ENCODE measurements at places on chromosomes 12 and 14.

DNA sequence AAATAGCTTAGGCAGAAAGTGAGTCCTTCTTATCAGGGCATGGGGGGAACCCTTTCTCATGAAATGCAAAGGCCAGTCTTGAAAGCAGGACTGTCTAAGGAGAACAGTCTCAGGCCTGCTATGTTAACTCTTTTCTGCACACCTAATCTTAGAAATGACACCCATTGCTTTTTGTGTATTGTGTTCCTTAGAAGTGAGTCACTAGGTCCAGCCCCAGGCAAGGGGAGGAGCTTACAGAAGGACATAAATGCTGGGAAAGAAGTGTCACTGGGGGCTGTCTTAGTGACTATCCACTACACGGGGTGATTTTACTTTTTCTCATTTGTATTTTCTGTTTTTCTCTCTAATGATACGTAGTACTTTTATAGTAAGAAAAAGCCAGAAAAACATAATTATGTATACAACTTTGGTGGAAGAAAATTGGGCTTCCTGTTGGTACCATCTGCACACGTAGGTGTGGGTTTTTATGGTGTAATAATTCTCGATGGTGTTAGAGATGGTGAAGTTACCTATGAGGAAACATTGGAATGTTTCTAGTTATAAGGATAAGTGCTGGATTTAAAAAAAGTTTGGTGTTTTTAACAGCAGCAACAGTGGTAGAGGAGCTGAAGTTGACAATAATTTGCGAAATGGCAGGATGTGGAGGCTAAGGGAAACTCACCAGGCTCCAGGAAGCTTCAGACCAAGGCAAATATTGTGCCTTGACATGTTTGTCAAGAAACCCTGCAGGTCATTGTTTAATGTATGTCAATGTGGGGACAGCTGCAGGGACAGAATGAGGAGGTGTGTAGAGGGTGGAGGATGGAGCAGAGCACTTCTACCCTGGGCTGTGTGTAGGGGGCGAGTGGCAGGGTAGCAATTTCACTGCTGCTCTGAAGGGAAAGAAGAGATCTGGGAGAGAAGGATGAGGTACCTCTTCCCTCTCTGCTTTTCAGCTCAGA, 214.9 kb downstream of the KTN1 start:
- DNase-seq, result no peak

GRCh38 chr12:41367726-41368405, 179.7 kb downstream of the PDZRN4 start:
- DNase-seq, result no peak

- peak; percentile 29 for DNase-seq
Observed at GRCh38 chr12:52082988-52083637, 3.6 kb downstream of the SMIM41 start.

DNA sequence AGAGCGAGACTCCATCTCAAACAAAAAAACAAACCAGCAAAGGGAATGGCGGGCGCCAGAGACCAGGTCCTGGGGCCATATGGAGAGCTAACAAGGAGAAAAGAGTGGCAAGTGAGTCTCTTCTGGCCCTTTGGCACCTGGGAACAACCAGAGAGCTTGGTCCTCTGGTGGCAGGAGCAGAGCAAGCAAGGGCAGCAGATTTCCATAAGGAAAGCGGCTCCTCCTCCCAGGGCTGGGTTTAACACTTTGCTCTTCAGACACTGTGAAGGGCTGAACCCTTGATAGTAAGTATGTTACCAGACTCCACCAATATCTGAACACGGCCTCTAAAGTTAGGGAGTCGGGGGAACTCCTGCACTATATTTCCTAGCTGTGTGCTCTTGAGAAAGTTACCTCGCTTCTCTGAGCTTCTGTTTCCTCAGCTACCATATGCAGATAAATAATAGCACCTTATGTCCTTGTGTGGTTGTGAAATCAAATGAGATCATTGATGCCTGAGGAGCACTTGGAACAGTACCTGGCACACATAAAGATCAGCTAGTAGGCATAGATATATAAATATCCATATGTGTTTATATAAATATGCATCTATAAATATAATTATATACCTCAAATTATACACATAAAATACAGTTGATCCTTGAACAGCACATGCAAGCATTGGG, 33.4 kb upstream of the PLEKHG6 start:
- DNase-seq, result no peak

GRCh38 chr12:105227879-105228278, 8.1 kb downstream of the APPL2 start:
- DNase-seq, result no peak

- no peak for DNase-seq
Observed at GRCh38 chr12:89156862-89157262, 195.4 kb downstream of the DUSP6 start.

GRCh38 chr12:24505366-24506015, 443.4 kb downstream of the BCAT1 start:
- DNase-seq, result no peak

- no peak for DNase-seq
Observed at GRCh38 chr14:100660498-100660881, 66.2 kb upstream of the DLK1 start.

DNA sequence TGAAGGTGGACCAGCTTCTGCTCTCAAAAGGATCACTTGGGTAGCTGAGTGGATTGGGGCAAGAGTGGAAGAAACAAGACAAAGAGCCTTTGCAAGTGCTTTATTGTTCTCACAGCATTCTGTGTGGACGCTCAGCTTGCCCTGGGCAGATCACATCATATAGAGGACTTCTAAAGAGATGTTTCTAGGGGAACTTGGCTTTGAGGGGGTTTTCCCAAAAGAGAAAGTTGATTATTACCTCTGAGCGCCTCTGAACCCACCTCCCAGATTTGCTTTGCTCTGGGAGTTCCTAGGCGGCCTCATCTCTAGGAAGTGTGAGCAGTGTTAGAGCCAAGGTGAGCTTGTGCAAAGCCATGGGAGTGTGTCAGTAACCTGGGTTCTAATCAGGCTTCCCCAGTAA, 81.7 kb downstream of the RIN3 start:
- DNase-seq, result no peak

- no peak for DNase-seq
Observed at GRCh38 chr12:122961531-122962329, 4.5 kb downstream of the ABCB9 start.

DNA sequence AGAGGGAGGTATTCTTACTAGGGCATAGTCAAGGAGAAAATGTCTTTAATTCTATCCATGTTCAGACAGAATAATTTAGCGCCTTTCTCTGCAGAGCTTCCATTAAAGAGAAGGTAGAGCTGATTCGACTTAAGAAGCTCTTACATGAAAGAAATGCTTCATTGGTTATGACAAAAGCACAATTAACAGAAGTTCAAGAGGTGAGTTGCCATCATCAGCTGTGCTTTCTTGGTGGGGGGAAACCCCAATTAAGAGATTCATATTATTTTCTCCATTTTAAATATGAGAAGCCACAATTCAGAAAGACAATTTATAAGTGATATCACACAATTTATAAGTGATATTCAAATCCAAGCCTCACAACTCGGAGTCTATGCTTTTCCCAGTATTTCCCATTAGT, 27.8 kb downstream of the RPGRIP1 start:
- no peak for DNase-seq

DNA sequence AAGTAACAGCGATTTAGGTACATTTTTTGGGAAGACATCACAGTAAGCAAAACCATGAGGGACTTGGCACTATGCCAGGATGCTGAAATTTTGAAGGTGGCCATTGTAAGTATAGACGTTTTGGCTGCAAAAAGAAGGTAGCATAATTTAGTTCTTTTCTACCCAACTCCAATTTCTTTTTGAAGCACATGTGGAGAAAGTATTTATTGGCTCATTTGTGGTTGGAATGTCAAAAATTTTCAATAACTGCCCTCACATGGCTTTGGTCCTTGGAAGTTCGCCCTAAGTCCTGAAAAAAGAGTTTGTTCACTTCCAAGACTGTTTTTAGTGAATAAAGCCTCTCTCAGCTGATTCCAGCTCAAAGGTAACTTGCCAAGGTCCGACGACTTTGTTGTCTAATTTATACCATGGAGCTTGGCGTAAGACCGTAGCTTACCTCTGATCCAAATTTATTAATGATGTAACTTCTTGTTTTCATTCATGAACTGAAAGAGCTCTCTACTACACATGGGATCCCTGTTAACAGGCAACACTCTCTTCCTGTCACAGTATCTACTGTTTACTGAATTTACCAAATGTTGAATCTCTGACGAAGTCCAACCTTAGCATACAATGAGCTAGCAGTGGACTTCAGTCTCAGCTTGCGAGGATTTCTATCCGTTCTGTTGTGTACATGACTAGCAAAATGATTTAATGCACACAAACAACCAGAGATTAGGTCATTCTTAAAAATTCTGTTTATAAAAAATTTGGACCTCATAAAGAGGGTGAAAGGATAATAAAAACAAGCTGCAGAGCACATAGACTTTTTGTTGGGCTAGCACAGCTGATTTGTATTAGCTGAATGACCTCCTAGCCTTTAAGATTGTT, 49.0 kb downstream of the MSRB3 start:
- DNase-seq, result no peak

DNA sequence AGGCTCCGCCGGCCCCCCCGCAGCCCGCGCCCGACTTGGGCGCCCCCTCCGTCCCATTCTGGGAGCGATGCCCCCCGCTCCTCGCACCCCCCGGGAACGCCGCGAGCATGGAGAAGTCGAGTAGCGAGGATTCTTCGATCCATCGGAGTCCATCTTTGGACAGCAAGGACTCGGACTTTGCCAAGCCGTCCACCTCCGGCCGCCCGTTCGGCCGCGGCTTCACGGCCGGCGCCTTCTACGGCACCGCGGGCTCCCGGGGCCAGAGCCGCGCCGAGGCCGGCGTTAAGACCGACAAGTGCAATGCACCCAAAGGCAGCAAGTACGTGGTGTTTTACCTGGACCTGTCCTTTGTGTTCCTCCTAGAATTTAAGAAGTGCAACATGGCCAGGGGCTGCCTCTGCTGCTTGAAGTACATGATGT, 123.6 kb downstream of the TSPAN9 start:
- no peak for DNase-seq

DNA sequence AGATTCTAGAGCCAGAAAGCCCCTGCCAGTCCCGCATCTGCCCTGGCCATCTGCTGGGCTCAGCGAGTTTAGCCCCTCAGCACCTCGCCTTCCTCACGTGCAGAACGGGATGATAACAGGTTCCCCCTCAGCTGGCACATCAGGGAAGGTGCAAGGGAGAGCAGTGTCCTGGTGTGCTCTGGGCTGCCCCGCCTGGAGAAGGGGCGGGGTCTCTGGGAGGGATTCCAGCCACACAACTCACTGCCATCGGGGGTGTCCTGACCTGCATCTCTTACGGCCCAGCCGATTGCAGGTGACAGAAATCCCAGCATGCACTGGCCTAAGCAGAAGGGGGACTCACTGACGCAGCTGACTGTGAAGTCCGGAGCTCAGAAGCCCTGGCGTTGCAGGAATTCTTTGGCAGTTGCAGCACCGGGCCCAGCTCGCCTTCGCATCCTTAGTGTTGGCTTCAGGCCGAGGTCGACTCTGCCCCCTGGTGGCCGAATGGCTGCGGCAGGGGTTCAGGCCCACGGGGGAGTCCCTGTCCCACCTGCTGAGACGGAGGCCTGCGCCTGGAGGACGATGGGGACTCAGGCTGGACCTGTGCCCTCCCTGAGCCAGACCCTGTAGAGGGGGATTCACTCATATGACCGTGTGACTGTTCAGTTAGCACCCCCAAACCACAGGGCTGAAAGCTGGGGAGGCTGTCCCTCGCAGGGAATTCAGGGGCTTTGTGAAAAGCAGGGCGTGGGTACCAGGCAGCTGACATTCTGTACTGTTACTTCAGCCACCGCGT, 178.6 kb downstream of the ADGRD1 start:
- peak; percentile 55 for DNase-seq

DNA sequence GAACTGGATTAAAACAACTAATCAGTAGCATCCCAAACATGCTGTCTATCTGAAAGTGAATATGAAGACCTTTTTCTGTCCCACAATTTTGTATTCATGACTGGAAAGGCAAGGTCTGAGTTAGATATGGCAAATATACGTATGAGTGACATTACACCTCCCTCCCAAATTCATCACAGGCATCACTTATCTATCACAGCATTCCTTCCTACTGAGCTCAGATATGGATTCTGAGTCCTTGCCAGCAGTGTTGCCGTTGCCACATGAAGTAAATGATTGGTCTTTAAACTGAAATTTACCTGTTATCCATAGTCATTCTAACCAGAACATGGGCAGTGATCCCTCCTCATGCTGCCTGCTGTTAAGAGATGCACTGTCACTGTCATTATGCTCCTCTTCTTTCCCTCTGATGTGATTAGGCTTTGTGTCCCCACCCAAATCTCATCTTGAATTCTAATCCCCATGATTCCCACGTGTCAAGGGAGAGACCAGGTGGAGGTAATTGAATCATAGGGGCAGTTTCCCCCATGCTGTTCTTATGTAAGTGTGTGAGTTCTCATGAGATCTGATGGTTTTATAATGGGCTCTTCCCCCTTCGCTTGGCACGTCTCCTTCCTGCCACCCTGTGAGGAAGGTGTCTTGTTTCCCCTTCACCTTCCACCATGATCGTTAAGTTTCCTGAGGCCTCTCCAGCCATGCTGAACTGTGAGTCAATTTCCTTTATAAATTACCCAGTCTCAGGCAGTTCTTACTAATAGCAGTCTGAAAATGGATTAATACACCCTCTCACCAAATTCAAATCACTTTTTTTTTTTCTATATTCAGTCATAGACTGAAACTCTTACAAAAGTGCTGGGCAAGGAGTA, 288.4 kb downstream of the NUAK1 start:
- no peak for DNase-seq

DNA sequence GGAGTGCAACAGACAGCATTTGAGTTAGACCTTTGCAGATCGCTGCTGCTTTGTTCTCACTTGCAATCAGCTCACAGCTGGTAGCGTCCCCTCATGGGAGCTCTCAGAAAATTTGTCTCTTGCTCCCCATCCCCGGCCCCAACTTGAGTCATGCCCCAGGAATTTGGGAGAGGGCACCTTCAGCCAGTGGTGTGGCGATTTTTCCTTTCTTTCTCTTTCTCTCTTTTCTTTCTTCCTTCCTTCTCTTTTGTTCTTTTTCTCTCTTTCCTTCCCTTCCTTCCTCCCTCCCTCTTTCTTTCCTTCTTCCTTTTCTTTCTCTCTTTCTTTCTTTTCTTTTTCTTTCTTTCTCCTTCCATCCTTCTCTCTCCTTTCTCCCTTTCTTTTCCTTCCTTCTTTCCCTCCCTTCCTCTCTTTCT, 34.2 kb upstream of the MAP1LC3B2 start:
- DNase-seq, result no peak
